ENCODE measurements at places on chromosomes 3 and 15.
A peak's percentile ranks its signal among the peaks of the same experiment; 100 is the strongest.

- DNase-seq = no peak
Measured at GRCh38 chr3:147702509-147702908, 293.3 kb downstream of the ZIC1 start.

GRCh38 chr15:39512643-39513042 lies 68.2 kb upstream of the THBS1 start:
- no peak for DNase-seq

- no peak for DNase-seq
Measured at GRCh38 chr15:53695365-53695764, 64.1 kb downstream of the WDR72 start.

- DNase-seq = no peak
Measured at GRCh38 chr15:87919064-87919463, 337.5 kb downstream of the NTRK3 start.

DNA sequence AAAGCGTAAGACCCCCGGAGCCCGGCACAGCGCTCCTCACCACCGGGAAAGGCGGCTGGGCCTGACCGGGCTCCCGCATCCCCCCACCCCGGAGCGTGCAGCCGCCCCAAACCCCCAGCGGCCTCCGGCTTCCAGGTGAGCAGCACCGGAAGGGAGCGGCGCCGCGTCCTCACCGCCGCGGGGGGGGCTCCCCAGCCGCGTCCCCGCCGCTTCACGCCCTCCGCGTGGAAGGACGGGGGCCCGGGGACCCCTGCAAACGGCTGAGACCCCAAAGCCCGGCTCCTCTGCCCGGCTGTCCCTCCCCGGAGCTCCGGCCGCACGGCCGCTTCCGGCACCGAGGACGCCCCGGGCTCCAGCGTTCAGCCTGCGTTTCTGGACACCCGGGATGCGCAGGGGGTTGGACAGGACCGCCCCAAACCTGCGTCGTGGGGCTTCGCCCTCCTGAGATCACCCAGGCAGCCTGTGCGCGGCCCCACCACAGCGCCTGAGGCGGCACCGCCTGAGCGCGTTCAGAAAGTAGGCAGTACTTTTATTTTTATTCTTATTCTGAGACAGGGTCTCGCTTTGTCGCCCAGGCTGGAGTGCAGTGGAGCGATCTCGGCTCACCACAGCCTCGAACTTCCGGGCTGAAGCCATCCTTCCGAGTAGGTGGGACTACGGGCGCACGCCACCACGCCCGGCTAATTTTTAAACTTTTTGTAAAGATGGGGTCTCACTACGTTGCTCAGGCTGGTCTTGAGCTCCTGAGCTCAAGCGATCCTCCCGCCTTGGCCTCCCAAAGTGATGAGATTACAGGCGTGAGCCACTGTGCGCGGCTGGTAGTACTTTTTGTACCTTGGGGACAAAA lies 51.6 kb upstream of the BLM start:
- peak; percentile 59 for DNase-seq

- DNase-seq = no peak
Measured at GRCh38 chr3:35849963-35850362, 210.6 kb downstream of the ARPP21 start.

- DNase-seq = no peak
Measured at GRCh38 chr3:112982710-112983109, 7.8 kb upstream of the CD200R1 start.

- no peak for DNase-seq
Measured at GRCh38 chr3:168081171-168081771, 14.5 kb downstream of the GOLIM4 start.

GRCh38 chr15:38129531-38130204 lies 123.0 kb upstream of the SPRED1 start:
- DNase-seq = peak; percentile 65

DNA sequence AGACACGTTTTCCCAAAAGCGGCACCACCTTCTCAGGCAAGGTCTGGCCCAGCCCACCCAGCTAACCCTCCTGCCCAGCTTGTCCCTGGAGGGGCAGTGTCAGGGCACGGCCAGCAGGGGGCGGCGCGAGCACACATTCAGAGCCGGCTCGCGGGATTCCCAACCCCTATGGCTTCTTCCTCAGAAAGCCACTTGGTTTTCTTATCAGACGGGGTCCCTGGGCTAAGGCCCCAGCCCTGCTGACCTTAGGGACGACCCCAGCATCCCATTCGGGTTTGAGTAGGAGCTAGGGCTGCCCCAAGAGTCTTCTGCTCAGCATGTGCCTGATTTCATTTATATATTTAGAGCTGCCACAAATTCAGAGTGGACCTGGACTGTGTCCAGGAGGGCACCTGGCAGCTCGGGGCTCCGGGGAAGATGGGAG lies 14.5 kb downstream of the RLBP1 start:
- peak; percentile 70 for DNase-seq

DNA sequence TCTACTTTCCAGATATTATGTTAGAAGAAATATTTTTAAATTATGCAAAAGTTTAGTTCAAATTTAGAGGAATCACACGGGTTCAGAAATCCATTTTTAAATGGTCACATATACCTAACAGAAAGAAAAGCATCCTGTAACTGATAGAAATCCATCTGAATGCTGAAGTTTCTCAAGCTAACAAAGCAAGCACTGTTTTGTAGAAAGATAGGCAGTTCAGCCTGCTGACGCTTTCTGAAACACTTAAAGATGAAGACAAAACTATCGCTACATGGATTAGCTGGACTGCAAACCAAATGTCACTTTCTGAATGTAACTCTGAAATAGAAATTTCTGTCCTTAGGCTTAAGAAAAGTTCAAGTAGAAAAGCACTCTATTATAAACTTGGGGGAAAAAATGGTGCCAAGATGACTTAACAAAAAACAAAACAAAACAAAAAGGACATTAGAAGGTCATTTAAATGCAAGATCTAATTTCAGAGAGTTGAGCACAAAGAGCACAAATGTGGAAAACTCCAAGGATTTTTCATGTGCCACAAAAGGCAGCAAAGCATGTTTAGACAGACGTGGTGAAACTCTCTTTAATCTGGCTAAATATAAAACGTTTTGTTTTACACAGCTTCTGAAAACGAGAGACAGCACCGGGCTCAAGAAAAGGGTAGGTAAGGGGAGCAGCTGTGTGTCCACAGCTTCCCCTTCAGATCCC lies 1.2 kb downstream of the PLOD2 start:
- no peak for DNase-seq

DNA sequence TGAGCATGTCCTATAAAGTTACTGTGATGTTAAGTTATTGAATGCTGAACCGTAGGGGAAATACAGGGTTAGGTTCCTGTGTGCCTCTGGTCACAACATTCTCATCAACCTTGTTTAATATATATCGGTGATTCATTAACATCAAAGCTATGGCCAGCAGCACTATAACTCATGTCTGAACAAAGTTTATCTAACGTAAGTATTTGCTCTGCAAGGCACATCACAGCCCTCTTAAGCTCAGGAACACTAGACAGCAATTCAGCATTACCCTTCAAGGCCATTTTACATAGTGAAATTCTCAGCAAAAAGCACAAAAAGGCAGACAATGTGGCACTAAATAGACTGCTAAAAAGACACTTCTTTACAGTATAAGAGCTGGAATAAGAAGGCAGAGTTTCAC lies 48.2 kb upstream of the FNDC3B start:
- DNase-seq = no peak

DNA sequence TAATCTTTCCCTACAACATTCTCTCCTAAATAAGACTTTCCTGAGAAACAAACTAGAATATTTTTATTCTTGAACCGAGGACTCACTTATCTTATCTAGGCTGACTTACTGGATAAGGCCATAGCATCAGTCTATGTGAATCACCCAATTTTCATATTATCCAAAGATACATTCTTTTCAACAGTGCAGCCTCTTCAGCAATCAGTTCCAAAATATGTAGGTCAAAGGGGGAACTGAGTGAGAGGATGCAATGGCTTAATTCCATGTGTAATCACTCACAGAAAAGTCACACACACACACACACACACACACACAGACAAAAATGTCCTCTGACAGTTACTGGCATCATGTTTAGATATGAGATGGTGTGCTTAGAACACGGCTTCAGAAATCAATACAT lies 31.5 kb upstream of the MECOM start:
- no peak for DNase-seq

- no peak for DNase-seq
Measured at GRCh38 chr3:46604127-46604526, 8.2 kb upstream of the FAM240A start.

GRCh38 chr3:23663661-23664186 lies 142.0 kb upstream of the UBE2E1 start:
- DNase-seq = no peak

GRCh38 chr3:111803123-111803593 lies 55.9 kb upstream of the PHLDB2 start:
- DNase-seq = peak; percentile 69

- DNase-seq = no peak
Measured at GRCh38 chr3:124234852-124235252, 242.9 kb upstream of the ROPN1 start.

DNA sequence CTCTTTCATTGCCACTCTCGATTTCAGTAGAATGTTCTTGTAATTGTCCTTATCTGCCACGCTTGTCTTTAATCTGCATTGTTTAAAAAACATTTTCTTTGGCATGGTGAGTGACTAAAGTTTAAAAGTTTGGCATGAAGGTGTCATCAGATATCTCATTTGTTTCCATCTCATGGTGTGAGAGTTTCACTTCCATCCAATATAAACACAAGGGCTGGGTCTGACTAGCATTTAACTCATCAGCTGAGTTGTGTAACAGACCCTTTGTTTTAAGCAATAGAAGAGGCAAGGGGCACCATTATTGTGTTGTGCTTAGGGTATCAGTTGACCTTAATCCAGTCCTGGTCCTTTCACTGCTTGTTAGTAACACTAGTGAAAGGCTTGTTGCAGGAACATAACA lies 49.9 kb upstream of the IL12A start:
- DNase-seq = no peak

- no peak for DNase-seq
Measured at GRCh38 chr15:75947092-75947491, 43.4 kb downstream of the FBXO22 start.

DNA sequence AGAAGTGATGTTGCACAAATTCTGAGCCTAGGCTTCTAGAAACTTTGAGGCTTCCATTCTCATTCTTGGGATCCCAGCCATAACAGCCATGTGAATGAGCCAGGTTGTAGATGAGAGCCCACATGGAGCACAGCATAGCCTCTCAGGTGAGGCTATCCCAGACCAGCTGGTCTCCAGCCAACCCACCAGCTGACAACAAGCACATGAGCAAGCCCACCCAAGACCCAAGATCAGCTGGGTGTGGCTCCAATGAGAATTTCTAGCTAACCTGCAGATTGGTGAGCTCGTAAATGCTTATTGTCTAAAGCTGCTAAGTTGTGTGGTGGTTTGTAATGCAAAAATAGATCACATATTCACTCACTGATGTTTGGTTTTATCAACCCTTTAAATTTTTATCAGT lies 14.4 kb downstream of the KY start:
- DNase-seq = no peak

- DNase-seq = no peak
Measured at GRCh38 chr3:71930056-71930991, 145.4 kb upstream of the PROK2 start.

DNA sequence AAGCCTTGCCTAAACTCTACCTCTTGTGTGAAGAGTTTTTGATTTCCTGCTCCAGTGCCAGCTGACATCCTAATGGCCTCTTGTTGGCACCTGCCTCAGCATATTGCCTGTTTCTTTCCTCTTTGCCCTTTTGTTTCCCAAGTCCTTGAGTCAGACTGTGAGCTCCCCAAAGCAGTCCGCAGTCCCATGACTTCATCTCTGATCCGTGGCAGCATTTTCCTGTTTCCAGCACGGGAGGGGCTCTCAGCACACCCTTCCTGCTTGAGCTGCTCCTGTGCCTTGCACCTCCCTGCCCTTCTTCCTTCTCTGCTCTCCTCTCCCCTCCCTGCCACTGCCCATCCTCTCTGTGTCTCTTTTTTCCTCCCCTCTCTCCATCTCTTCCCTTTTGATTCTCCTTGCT lies 179.6 kb downstream of the EPHB1 start:
- DNase-seq = no peak

DNA sequence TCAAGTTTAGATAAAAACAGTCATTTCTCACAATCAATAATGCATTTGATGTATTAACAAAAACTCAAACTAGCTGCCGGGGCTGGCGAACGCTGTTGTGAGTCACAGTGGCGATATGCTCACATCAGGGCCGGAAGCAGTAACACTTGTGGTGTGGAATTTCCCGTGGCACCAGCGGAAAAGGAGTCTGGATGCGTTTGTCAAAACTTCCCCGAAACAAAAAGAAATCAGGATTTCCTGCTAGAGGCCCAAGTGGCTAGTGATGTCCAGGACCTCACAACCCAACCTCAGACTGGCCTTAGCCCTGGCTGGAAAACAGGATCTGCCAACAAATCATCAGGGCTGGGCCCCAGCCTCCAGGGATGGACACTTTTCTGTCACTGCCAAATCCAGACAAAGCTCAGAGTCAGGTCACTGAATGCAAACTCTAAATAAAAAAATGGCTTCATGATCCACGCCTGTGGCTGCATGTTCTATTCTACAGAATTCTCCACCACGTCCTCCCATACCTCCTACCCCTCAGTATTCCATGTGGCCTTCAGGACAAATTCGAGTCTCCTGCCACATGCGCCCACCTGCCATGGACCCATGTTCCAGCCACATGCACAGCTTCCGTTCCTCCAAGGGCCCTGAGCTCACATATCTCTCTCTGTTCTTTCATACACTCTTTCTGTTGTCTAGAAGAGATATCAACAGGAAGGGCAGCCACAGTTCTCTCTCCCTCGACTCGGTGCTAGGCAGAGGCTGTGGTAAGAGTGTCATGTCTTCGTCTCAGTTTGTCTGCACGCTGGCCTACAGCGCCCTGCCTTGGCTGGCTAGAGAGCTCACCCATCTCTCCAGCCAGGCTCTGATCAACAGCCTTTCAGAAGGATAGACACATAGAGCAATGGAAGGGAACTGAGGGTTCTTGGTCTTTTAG lies 35.4 kb downstream of the EHD4 start:
- DNase-seq = no peak

- no peak for DNase-seq
Measured at GRCh38 chr15:60373745-60374144, 24.0 kb downstream of the ANXA2 start.

DNA sequence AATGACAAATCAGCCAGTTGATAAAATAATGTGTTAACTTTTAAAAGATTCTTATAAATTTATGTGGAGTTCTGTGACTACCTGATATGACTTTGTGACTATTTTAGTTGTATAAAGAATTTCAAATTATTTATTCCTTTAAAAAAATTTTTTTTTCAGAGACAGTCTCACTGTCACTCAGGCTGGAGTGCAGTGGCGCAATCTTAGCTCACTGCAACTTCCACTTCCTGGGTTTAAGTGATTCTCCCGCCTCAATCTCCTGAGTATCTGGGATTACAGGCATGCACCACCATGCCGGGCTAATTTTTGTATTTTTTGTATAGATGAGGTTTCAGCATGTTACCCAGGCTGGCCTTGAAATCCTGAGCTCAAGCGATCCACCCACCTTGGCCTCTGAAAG lies 48.5 kb downstream of the MBNL1 start:
- no peak for DNase-seq

- no peak for DNase-seq
Measured at GRCh38 chr3:22245811-22246583, 495.0 kb upstream of the ZNF385D start.

GRCh38 chr3:158770741-158771350 lies 31.0 kb upstream of the MFSD1 start:
- DNase-seq = no peak

- DNase-seq = no peak
Measured at GRCh38 chr3:14141144-14141543, 16.3 kb downstream of the TMEM43 start.

- no peak for DNase-seq
Measured at GRCh38 chr3:13197795-13198194, 124.6 kb upstream of the IQSEC1 start.

GRCh38 chr15:62566248-62566647 lies 401.2 kb upstream of the C2CD4B start:
- no peak for DNase-seq

- no peak for DNase-seq
Measured at GRCh38 chr3:61796088-61796680, 234.8 kb downstream of the PTPRG start.
